ENCODE measurements at places on chromosomes 3 and 15. TPM values are rescaled to one million over a fixed set of nuclear protein-coding genes. Genes with fewer than 3 reads are reported as not detected.

DNA sequence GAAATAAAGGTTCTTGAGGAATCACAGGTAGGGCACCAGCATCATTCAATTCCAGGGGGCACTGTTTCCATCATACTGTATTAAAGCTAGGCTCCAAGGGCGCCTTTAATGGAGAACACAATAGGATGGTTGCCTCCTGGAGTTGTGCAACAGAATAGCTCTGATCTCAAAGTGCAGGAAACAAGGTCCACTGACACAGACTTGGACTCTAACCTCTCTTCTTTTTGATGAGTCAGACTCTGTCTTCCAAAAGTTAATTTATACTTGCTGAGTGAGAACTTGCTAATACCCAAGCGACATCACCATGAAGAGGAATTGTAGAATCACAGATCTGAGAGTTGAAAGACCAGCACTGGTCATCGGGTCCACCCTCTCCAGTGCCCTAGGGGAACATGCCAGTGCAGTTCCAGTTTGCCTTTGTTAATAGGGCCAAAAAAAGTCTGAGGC is 94.4 kb upstream of the PHLDB2 start:
- DNase-seq = no peak

- no peak for DNase-seq
These were observed 151.8 kb upstream of the HES1 start for GRCh38 chr3:193983846-193984818.

GRCh38 chr15:92952458-92952850 is 52.3 kb downstream of the CHD2 start:
- DNase-seq = no peak

XCR1 gene
- total RNA-seq = 0.39 TPM

GRCh38 chr3:32319607-32320006 is 72.0 kb upstream of the CMTM7 start:
- no peak for DNase-seq

DNA sequence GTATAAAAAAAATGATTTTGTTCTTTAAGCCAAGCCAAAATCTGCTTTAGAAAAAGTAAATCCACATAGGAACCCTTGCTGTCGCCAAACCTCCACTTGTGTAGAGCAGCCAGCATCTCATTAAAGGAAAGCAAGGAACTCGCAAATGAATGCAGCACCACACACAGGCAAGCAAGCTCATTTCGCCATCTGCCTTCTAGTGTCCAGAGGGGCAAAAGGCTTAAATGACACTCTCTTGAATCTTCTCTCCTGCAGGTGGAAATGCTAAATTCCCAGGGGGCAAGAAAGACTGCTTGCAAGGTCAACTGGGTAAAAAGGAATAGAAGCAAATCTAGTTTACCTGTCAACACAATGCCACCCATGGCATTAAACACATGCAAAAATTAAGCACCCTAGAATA is 2.4 kb downstream of the MB21D2 start:
- DNase-seq = no peak

IL17RB gene
- total RNA-seq = 1.4 TPM

GRCh38 chr3:172464306-172464705 is 16.1 kb upstream of the GHSR start:
- DNase-seq = no peak

DNA sequence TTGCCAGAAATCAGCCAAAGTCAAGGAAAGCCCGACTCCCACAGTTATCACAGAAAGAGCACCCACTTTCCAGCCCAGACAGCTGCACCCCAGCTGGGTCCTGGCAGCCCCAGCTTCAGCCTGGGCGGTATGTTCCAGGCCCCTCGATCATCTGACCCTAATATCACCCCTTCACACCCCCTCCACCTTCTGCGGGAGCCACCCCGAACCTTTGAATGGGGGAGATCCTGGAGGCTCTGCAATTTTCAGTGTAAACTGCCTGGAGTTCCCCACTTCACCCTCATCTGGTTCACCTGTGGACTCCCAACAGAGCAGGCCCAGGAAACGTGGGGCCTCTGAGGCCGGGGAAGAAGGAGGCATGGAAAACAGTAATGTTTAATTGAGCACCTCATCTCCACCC is 5.9 kb downstream of the PRSS50 start:
- no peak for DNase-seq

ECE2 gene
- total RNA-seq = not detected

DNA sequence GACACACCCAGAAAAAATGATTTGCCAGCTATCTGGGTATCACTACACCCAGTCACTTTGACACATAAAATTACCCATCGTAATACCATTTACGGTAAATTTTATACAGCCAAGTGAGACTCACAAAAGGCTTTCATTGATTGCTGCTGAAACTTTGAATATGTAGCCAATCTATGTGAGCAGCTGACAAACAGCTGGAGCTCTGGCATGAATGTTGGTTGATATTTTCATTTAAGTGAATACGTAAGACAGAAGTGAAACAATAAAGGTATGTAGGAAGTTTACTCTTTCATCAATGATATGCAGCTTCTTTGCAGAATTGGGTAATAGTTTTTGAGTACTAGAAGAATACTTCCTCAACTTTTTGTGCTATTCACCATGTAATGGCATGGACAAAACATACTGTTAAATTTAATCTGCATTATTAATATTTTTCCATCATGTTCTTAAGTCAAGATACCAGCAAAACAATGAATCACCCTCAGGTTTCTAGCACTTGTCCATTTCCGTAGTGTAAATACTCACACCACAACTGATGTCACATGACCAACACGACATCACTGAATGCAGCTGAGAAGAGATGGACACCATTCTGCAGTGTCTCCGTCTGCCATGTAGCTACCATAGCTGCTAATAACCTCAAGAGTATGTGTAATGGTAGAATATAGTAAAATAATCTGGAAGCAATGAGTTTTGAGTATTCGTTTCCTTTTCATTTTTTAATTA is 205.9 kb upstream of the HES1 start:
- no peak for DNase-seq

GRCh38 chr3:135191708-135192107 is 396.6 kb downstream of the EPHB1 start:
- DNase-seq = no peak

- peak; percentile 33 for DNase-seq
These were observed 9.9 kb upstream of the RPL29 start for GRCh38 chr3:52005571-52005986.

DNA sequence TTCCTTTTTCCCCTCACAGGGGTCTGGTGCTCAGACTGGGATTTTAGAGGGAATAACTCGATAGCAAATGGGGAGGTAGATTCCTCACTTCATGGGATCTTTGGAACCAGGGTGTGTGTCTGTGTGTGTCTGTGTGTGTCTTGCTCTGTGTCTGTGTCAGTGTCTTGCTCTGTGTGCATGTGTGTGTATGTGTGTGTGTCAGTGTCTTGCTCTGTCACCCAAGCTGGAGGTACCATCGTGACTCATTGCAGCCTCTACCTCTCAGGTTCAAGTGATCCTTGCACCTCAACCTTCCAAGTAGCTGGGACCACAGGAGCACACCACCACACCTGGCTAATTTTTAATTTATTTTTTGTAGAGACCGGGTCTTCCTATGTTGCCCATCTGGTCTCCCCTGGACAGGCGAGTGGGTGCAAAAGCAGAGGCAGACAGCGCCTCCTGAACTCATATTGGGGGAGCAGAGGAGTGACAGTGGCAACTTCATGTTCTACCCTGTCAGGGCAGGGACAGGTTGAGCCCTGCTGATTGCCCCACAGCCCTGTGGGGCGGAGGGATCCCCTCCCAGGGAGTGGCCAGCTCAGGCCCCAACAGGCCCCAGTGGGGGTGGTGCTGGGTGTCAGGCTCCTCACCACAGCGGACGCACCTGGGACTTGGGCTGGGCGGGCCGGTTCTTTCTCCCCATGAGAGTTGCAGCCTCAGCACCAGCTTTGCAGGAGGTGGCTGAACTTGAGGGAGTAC is 10.4 kb upstream of the SEMA4B start:
- no peak for DNase-seq

DNA sequence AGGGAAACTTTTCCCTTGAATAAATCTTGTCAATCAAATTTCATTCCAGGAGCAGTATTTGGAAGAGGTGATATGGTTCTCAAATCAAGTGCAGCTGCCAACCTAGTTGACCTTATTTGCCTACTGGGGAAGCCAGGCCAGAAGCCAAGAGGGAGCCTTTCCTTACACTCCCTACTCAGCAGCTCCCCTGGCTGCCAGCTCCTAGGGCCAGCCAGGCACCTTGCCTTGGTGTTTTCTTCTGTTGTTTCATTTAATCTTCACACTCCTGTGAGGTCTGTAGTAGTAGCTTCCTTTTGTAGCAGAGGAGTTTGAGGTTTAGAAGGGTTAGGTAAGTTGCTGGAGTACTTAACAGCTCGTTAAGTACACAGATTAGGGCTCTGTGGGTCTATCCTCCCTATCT is 22.6 kb downstream of the MKRN2OS start:
- no peak for DNase-seq

TFDP2 gene
- 43.7 TPM for total RNA-seq

- DNase-seq = no peak
These were observed 4.1 kb downstream of the FILIP1L start for GRCh38 chr3:100110162-100110561.

- DNase-seq = no peak
These were observed 9.3 kb upstream of the HCN4 start for GRCh38 chr15:73378089-73378488.

CIB2 gene
- 8.7 TPM for total RNA-seq

GRCh38 chr3:13894807-13895154 is 14.9 kb upstream of the WNT7A start:
- no peak for DNase-seq

- DNase-seq = peak; percentile 90
These were observed 70.9 kb downstream of the ANP32A start for GRCh38 chr15:68749793-68750192.

DNA sequence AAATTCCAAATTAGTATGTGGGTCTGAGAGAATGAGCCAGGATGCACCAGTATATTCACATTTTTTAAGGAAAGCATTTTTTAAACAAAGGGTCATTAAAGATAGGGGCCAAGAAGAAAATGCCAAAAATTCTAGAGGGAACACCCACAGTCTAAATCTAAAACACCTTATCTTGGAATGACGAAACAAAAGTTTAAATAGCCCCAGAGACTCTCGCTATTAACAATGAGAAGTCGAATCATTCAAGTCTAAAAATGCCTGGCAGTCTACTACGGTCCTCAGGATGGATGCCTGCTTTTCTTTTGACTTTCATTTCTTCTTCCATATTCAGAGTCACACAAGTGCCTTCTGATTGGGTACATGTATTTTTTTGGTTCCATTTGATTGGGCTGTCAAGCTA is 66.3 kb downstream of the SSUH2 start:
- peak; percentile 5 for DNase-seq

PLCB2 gene
- total RNA-seq = 5.2 TPM

DNA sequence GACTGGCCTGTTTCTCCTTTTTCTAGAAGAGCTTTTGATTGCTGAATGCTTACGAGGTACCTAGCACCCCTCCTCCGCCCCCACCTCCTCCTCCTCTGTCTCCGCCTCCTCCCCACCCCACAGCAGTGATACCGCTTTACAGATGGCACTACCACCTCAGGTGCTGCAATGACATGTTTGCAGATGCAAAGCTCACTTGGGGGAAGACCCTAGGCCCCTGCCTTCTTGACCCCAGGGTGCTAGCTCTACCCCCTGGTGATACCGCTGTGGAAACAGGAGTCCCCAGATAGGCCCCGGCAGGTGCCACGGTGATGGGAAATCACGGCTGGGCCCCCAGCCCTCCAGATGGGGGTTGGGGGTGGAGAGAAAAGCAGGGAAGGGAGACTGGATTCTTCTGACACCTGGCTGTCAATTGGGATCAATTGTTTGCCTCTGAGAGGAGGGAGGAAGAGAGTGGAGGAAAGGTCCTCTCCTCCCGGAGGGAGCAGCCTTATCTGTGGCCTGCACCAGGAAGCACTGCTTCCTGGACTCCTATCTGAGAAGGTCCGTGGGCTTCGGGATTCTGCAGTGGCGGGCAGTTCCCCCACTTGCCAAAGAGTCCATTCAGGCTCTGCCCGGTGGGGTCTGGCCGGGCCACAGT is 37.6 kb downstream of the DNASE1L3 start:
- DNase-seq = no peak

- no peak for DNase-seq
These were observed 303.5 kb upstream of the TPM1 start for GRCh38 chr15:62739082-62739481.

GRCh38 chr3:12278566-12278965 is 10.3 kb upstream of the PPARG start:
- no peak for DNase-seq

GRCh38 chr3:117788061-117788460 is 1078.5 kb downstream of the TUSC7 start:
- no peak for DNase-seq

GOLGA8H gene
- total RNA-seq = 1.2 TPM

LARP6 gene
- 6.8 TPM for total RNA-seq

TMEM62 gene
- 7.2 TPM for total RNA-seq

All from skin of body (tissue), 3 donors.